ENCODE measurements at places on chromosomes 13 and 19.

GRCh38 chr19:19271828-19272599 lies 1.1 kb downstream of the TM6SF2 start:
- peak; percentile 8 for DNase-seq

GRCh38 chr19:34589730-34590129 lies 87.2 kb downstream of the SCGB2B2 start:
- no peak for DNase-seq

GRCh38 chr19:3738477-3739220 lies 22.8 kb downstream of the APBA3 start:
- DNase-seq = no peak

GRCh38 chr19:50162988-50163387 lies at the start of gene IZUMO2:
TSS of gene IZUMO2 (minus strand) at chr19:50163281. CDS start at chr19:50163194, 87 bp downstream.
- DNase-seq = no peak

Measured in frontal cortex (tissue), 4 donors.